Dermis microvascular lymphatic vessel endothelial cell (primary cell): ENCODE measurements at places on chromosomes 7 and 10. TPM values are rescaled to one million over a fixed set of nuclear protein-coding genes. Genes with fewer than 3 reads are reported as not detected.

DNA sequence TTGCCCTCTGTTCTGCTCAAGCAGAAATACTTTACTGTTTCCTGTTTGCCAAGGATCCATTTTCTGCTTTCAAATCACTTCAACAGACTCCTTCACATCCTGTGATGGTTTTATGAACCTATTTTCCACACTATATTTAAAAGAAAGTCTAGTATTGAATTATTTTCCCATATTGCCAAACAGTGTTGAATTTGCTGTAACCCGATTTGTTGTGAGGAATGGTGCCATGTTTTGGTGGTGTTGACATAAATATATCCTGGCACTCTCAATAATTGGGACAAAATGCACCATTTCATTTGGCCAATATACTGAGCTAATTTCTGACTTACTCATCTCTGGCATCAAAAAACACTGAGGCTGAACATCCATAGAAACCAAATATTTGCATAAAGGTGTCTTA is 615.4 kb upstream of the SEMA3D start:
- no peak for DNase-seq

- DNase-seq = no peak
These were observed 16.0 kb upstream of the RASGEF1A start for GRCh38 chr10:43282881-43283280.

Gene RAMP3
- total RNA-seq = 32.3 and 213 TPM in 2 replicates

DNA sequence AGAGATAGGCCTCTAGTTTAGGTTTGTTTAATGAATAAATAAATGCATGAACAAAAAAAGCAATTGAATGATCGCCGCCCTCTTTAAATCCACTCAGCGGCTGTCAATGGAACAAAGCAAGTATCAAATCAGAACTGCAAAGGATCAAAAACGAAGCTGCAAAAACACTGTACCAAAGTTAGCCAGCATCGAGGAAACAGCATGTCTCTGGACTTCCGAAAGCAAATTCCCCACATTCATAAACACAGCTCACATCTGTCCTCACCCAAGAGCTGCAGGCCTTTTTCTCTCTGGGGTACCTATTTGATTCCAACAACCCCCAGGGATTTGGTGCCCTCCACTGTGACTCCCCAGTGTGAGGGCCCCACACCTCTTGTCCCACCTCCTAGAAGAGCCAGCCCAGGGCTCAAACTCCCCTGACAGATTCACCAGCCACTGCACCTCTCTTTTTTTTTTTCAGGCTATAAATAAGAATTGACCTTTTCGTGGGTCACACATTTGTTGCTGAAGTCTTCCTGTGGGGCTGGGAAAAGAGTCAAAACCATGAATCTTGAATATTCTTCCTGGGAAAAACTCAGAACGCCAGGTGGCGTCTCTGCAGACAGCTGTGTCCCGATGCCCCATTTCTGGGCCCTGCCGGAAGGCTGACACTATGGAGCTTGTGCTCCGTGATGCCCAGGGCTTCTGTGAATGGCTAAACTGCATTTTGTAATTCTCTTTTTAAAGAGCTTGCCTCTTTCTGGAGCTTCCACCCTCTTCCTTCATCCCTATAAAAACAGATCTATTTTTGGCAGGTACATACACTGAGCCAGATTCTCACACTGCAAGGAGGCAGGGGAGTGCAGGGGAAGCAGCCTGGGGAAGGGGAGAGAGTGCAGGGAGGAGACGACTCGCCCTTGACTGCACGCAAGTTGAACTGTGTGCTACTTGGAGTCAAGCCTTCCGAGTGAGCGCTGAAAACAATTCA is 51.7 kb downstream of the HSPA12A start:
- DNase-seq = peak; percentile 38

DNA sequence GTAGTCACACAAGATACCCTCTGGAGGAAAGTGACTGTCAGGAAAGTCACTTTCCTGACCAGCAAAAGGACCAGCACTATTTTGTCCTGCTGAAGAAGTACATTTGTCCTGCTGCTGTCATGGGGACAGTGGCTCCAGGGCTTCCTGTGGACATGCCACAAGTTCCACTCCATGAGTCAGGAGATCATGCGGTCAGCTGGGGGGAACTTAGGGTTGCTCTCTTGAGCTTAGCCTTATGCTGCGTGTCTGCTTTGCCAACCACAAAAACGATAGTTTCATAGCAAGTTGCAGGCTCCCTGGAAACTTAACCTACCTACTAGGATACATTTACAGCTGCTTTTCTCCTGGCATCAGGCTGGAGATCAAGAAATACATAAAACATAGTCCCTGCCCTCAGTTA is 19.8 kb upstream of the ALOX5 start:
- DNase-seq = no peak

- DNase-seq = no peak
These were observed 67.8 kb downstream of the CPVL start for GRCh38 chr7:29078311-29079260.

- DNase-seq = no peak
These were observed 63.7 kb downstream of the GRM8 start for GRCh38 chr7:127189074-127189473.

GRCh38 chr7:121909716-121910345 is 36.9 kb downstream of the PTPRZ1 start:
- no peak for DNase-seq

DNA sequence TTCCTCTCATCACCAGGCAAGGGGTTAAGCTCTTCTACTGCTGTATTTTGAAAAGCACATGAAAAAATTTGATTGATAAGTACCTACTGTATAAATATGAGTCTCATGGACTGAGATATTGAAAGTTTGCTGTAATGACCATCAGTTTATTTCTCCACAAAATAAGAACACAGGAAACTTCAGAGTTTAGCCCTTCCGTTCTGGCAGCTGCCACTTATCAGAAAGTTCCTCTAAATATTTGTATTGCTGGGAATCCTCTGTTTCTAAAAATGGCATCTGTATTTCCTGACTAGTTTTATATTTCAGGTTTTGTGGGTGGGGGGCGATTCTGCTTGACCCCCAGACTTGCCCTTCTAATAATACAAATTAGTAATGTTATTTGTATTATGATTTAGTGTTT is 92.0 kb downstream of the LYZL2 start:
- no peak for DNase-seq
